ENCODE measurements at places on chromosomes 16 and 17.

DNA sequence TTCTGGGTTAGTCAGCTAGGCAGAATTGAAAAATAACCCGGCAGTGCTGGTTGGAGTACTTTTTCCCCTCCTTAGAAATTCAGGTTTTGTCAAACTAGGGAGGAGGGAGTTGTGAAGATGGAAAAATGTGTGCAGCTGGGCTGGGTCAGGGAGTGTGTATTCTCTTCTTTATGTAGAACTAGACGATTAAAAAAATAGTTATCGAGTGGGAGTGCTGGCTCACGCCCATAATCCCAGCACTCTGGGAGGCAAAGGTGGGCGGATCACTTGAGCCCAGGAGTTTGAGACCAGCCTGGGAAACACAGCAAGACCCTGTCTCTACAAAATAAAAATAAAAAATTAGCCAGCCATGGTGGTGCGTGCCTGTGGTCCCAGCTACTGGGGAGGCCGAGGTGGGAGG lies 106.4 kb downstream of the GNAO1 start:
- DNase-seq: no peak

DNA sequence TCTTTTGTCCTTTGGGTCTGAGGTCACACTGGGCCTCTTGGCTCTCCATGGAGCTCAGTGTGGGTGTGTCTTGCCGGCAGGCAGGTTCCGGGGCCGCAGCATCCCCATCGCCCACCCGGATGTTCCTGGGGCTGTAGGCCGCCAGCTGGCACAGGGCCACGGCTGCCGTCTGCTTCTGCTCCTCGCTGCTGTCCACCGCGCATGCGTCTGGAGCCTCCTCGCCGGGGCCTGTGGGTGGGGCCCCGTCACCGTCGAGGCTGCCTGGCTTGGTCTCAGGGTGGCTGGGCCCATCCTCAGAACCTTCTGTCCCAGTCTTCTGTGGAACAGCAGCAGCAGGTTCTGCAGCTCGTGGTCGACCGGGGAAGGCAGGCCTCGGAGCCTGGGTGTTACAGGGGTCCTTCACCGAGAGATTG lies 9.6 kb downstream of the ZNF750 start:
- DNase-seq: no peak

- DNase-seq: no peak
Measured at GRCh38 chr17:38848939-38849605, 4.4 kb downstream of the RPL23 start.

GRCh38 chr16:68731637-68732036 lies 5.5 kb upstream of the CDH1 start:
- no peak for DNase-seq

GRCh38 chr16:21088646-21089538 lies 61.8 kb downstream of the DNAH3 start:
- no peak for DNase-seq

DNA sequence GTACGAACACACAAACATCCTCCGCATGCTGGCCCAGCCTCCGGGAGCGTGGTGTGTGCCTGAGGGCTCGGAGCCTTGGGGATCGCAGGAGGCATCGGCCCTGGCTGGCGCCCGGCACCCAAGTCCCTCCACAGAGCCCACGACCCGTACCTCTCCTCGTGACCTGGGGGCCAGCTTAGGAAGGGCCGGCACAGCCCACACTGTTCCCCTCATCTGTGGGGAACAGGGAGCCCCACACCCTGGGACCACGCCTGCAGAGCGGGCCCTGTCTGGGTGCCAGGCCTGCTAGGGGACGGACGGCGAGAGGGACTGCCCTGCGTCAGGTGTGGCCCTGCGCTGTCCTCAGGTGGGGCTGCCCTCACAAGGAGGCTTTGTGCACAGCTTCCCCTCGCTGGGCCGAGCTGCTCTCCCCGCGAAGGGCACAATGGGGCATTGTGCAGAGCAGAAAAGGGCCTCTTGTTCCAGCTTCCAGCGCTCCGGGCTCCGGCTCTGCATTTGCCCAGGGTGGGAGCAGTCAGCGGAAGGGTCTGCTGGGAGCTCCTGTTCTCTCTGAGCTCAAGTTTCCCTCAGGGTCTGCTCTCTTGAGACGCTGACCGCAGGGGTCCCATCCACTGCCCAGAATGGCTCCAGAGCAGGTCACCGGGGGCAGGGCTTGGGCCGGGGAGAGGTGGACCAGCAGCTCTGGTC lies 1.7 kb upstream of the LMF1 start:
- DNase-seq: no peak

DNA sequence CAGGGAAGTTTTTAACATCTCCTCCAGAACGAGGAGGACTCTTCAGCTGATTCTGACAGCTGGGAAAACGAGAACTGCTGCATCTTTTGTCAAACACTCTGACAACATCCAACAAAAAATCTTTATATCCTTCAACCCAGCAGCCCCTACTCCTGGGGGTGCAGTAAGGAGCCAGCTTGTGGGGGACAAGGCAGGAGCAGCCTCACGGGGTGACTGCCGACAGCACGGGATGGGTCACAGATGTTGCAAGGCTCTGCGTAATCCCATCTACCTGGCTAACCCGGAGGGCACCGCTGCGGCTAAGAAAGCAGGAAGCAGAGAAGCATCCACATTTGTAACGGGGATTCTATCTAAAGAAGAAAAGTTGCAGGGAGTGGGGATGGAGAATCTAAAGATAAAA lies 28.6 kb downstream of the WDR45B start:
- DNase-seq: no peak

DNA sequence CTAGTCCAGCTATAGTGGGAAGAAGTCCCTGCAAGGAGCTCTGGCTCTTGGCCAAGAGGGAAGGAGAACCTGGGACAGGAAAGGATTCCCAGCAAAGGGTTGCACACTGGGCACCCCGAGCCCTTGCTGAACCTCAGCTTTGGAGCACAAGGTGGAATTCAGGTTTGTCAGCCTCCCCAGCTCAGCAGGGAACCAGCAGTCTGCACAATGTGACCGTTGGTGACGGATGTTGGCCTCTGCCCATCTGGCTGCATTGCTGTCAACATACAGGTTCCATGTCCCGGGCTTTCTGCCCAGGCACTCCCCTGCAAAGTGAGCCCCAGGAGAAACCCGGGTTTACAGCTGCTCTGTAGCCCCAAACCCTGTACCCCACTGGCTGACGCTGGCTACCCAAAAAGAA lies 6.7 kb downstream of the RPRML start:
- no peak for DNase-seq

- no peak for DNase-seq
Measured at GRCh38 chr16:9159839-9160550, 68.6 kb downstream of the HAPSTR1 start.

DNA sequence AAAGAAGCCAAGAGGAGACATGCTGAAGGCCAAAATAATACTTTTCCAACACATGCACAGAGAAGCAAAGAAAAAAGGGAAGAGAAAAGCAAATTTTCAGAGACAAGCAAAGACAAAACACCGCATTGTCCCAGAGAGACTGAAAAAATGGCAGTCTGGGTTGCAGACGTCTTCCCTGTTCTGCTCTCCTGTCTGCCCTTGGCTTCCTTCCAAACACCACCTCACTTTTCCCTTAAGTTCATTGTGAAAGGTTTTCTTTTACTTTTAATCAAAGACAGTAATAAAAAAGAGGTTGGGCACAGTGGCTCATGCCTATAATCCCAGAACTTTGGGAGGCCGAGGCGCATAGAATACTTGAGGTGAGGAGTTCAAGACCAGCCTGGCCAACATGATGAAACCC lies 21.2 kb upstream of the VAT1L start:
- DNase-seq: peak; percentile 34

GRCh38 chr16:19062706-19063105 lies 4.7 kb upstream of the COQ7 start:
- DNase-seq: no peak

GRCh38 chr16:10598157-10598556 lies 17.8 kb upstream of the EMP2 start:
- no peak for DNase-seq

DNA sequence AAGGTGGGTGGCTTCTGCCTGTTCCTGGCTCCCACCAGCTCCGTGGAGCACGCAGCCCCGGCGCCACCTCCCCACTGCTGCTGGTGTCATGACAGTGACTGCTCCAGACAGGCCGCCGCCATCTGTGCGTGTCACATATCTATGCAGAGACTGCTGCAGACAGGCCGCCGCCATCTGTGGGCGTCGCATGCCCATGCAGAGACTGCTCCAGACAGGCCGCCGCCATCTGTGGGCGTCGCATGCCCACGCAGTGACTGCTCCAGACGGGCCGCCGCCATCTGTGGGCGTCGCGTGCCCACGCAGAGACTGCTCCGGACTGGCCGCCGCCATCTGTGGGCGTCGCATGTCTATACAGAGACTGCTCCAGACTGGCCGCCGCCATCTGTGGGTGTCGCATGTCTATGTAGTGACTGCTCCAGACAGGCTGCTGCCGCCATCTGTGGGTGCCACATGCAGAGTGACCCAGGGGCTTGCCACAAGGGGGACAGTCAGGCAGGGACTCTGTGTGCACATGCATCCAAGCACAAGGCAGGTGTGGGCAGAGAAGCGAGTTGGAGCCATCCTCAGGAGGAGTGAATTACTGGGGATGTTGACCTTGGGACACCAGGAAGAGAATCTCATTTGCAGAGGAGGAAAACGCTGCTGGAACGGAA lies 3.3 kb upstream of the FN3KRP start:
- DNase-seq: no peak

DNA sequence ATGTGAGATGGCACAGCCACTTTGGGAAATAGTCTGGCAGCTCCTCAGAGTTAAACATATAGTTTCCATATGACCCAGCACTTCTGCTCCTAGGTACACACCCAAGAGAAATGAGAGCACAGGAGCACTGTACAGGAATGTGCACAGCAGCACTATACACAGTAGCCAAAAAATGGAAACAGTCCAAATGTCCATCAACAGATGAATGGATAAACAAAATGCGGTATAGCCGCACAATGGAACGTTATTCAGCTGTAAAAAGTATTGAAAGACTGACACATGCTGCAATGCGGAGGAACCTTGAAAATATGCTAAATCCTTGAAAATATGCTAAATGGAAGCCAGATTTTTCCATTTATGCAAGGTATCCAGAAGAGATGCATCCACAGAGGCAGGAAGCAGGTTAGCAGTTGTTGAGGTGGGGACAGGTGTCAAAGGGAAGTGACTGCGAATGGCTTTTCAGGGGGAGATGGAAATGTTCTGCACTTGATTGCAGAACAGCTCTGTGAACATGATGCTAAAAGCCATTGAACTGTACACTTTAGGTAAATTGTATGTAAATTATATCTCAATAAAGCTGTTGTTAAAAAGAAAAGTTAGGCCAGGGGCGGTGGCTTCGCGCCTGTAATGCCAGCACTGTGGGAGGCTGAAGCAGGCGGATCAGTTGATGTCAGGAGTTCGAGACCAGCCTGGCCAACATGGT lies 80.7 kb downstream of the MPRIP start:
- no peak for DNase-seq

GRCh38 chr17:62720126-62720850 lies 87.8 kb downstream of the MARCHF10 start:
- DNase-seq: no peak

GRCh38 chr17:47057830-47058229 lies 78.8 kb upstream of the RPRML start:
- DNase-seq: no peak

DNA sequence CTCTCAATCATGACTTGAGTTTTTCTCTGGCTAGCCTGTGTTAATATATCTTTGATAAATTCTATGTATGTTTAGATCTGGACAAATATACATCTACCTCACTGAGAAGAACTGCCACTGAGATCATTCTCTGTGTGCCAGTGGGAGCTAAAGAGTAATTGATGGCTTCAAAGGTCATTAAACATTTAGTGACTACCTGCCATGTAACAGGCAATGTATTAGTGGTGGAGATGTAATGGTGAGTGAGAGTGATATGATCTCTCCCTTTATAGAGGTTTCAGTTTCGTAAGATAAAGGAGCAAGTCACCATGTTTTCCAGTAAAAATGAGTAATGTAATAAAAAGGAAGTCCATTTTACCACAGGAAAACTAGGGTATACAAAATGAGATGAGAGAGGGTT lies 235.8 kb upstream of the CDH8 start:
- no peak for DNase-seq

- DNase-seq: no peak
Measured at GRCh38 chr16:4266372-4266771, 6.5 kb downstream of the TFAP4 start.

DNA sequence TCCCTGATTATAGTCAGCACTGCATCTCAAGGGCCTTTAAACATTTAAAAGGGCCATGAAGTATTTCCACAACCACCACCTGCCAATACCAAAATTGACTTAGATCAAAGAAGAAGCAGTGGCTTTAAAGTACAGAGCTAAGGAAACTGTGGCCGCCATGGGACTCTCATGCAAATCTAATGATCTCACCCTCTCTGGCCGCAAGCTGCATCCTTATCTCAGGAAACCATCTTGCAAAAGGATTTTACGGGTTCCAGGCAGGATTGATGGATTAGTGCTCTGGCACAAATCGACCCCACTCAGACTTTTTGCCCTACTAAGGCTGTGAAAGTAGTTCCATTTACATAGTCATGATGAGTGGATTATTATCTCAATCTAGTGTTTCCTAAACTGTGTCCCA lies 22.6 kb downstream of the CDRT4 start:
- DNase-seq: no peak

- no peak for DNase-seq
Measured at GRCh38 chr17:56502120-56502654, 91.3 kb upstream of the NOG start.

DNA sequence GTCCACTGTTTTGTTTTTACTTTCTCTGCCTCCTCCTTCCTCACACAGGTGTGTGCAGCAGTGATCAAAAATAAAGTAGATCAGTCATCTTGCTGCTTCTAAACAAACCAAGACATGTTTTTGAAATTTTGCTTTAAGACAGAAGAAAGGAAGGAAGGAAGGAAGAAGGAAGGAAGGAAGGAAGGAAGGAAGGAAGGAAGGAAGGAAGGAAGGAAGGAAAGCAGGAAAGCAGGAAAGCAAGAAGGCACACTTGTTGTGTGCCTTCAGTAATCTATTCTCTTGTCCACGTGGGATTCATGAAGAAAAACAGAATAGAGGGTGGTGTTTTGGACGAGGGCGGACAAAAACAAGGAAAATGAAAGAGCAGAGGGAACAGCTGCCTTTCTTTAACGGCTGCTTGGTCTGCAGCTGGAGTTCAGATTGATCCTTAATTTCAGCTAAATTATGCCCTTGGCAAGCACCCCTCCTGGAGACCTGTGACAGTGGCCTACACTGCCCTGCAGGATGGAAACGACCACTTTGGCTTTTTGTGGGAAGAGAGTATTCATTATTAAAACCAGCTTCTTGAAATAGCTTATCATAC lies 188.5 kb upstream of the IRX3 start:
- no peak for DNase-seq

GRCh38 chr16:53378138-53378537 lies 56.1 kb upstream of the RBL2 start:
- no peak for DNase-seq

DNA sequence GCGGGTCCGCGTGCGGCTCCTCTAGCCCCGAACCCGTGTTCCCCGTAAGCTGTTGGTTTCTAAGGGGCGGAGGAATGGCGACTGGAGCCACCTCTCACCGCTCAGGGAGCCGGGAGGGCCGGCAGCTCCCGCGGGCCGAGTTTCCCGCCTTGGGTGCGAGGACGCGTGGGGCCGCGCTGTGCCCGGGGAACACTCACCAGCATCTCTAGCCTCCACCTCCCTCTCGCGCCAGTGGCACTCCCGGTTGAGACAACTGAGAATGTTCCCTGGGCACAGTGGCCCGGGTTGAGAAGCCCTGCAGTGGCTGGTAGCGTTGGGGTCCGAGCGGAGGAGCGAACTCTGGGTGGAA lies 560 bp downstream of the TELO2 start:
- no peak for DNase-seq
